ENCODE measurements at places on chromosomes 13 and 19.

DNA sequence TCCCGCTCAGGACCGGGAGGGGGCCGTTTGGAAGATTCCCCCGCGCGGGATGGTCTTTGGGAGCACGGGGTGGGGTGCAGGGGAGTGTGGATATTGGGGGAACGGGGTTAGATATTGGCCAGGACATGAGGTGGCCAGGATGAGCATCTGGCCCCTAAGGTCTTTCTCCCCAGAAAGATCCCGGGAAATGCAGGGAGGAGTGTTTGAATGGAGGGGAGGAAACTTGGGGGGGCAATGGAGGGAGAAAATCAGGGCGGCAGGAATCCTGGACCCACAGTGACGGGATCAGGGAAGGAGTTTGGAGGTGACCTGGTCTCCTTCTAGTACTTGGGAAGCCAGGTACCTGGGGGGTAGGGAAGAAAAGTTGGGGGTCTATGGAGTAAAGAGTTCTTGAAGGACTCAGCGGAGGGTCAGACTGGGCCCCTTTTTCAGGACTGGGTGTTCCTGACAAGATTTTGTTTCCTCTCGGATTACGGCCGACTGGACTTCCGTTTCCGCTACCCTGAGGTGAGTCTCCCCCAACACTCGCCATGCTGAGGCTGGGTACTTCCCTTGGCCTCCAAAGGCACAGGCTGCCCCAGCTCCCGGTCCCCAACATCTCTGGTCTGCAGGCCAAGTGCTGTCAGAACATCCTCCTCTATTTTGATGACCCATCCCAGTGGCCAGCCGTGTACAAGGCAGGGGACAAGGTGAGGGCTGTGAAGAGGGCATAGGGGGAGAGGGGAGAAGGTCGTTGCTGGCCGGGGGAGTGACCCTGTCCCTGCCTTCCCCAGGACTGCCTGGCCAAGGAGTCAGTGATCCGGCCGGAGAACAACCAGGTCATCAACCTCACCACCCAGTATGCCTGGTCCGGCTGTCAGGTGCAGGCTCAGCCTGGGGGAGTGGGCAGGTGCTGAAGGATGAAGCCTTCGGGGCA is 989 bp downstream of the TMEM145 start:
- no peak for DNase-seq

GRCh38 chr19:32339988-32340874 is 5.2 kb upstream of the ZNF507 start:
- peak; percentile 12 for DNase-seq

DNA sequence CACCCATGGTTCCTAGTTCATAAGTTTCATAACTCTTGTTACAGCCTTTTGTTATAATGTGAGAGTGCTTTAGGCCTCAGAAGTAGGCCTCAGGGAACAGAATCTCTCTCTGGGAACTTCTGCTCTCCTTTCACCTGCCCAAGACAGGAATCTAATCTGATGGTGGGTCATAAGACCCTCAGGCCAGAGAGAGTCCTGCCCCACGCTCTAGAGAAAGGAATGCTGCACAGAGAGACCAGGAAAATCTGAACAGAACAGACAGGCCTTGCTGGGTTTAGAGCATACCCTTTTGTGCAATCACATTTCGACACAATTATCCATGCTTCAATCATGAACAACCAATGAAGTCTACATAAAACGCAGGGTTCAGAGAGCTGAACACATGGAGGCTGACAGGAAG is 3.4 kb upstream of the DIAPH3 start:
- DNase-seq, result no peak

DNA sequence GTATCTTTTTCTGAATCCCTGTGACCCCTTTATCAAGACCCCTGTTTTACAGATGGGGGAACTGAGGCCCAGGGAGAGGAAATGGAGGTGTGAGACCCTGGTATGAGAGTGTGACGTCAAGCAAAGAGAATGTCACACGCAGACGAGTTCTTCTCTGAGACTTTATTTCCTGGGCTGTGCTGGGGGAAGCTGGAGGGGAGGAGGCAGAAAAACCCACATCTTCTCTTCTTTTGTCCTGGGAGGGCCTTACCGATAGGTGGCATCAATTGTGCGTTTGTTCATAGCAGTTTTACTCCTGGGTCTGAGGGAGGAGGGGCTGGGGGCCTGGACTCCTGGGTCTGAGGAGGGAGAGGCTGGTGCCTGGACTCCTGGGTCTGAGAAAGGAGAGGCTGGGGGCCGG is 4.9 kb upstream of the KLK15 start:
- DNase-seq, result no peak

DNA sequence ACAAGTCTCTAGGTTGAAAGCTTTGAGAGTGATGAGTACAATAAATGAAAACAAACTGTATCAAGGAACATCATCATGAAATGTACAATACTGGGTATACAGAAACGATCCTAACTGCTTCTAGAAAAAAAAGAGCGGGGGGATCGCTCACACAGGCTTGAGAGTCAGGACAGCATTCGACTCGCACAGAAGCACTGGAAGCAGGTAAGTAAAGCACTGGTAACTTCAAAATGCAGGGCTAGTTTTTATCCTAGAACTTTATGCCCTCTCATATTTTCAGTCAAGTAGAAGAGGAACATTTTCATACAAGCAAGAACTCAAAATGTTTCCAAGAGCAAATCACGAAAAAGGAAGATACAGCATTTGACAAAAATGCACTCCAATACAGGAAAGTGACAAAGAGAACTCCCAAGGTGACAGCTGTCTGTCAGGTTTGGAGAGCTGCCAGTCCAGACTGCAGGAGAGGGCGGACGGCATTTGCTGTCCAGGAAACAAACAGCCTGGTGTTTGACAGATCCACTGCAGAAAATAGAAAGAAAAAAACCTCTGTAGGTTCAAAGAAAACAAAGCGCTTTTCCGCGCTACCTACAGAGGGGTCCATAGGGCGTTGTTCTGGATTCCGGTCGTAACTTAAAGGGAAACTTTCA is 58.2 kb upstream of the XPO4 start:
- DNase-seq, result no peak

DNA sequence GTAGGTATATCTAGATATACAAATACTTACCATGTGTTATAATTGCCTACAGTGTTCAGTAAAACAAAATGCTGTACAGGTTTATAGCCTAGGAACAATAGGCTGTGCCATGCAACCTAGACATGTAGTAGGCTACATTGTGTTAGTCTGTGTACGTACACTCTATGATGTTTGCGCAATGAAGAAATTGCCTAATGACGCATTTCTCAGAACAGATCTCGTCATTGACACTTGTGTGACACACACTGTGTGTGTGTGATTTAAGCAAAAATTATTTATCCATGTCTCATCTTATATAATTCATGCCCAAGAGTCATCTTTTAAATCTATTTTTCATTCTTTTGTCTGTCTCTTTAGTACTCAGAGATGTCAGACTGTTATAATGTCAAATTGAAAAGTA is 1888.8 kb upstream of the PCDH20 start:
- DNase-seq, result no peak

GRCh38 chr19:6718741-6719539 is 1.5 kb downstream of the C3 start:
- DNase-seq, result no peak

DNA sequence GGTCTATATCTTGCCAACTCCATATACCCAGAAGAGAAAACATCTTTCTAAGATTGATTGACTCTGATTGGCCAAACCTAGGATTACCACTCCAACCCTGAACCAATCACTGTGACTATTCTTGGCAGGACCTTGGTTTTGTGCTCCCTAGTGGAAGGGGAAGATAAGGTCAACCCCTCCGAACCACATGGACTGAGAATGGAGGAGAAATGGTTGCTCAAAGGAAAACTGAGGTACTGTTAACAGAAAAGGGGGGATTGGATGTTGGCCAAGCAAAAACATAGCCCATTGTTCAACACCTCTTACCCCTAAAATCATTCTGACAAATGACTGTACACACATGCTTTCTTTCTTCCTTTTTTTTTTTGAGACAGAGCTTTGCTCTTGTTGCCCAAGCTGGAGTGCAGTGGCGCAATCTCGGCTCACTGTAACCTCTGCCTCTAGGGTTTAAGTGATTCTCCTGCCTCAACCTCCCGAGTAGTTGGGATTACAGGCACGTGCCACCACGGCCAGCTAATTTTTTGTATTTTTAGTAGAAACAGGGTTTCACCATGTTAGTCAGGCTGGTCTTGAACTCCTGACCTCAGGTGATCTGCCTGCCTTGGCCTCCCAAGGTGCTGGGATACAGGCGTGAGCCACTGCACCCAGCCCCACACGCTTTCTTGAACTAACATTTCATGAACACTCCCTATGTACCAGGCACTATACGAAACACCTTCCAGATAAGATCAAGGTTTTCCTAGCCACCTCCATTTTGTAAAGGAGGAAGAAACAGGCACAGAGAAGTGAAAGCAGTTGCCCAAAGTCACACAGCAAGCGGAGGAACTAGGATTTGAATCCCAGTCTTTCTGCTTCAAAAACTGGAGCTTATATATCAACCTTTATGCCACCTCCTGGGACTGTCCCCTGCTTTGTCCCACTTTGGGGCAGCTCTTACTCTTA is 6.5 kb downstream of the MEIOSIN start:
- no peak for DNase-seq

GRCh38 chr19:41637484-41637883 is 10.6 kb upstream of the CEACAM4 start:
- DNase-seq, result no peak

GRCh38 chr19:30666301-30666803 is 294.2 kb downstream of the ZNF536 start:
- no peak for DNase-seq

GRCh38 chr19:16445238-16446107 is 26.3 kb downstream of the EPS15L1 start:
- DNase-seq, result no peak

DNA sequence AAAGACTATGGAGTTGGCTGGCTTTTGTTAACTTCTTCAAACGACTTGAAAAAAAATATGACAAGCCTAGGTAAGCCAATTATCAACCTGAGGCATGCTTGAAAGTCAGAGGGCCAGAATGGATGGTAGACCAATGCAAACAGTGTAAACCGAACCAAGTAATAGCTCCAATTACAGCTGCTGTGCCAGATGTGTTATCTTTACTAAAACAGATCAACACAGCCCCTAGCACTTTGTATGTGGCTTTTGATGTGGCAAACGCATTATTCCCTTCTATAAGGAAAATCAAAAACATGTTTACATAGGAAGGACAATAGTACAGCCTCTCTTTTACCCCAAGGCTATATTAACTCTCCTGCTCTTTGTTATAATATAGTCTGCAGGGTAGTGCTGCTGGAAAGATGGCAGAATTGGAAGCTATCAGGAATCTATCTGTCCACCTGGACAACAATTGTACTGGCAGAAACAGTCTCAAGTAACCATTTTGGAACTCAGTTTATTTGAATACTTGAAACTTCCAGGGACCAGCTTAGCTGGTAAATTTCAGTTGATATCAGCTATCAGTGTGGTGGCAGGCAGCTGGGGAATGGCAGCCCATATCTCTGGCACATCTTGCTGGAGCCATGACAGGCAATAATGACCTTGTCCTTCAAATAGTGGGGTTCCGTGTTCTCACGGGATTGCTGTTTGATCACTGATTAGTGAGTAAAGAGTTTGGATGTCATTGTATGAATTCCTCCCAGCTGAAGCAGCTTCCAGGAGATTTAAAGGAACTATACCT is 144.4 kb upstream of the WASF3 start:
- DNase-seq, result no peak

GRCh38 chr13:111973186-111973585 is 93.8 kb upstream of the SOX1 start:
- DNase-seq, result no peak

DNA sequence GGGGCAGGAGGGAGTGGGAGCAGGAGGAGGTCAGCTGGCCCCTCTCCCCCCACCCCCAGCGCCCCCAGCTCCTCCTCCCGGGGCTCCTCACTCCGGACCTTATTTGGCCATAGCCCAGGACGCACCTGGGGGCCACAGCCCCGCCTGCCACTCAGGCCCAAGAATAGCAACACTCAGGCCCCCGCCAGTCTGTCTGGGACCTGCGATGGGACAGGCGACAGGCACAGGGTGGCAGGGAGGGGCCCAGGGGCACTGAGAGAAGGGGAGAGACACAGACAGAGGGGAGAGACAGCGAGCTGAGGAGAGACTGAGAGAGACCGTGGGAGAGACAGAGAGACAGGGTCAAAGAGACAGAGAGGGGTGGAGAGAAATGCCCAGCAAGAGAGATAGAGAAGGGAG is 10.2 kb downstream of the JOSD2 start:
- DNase-seq, result no peak

DNA sequence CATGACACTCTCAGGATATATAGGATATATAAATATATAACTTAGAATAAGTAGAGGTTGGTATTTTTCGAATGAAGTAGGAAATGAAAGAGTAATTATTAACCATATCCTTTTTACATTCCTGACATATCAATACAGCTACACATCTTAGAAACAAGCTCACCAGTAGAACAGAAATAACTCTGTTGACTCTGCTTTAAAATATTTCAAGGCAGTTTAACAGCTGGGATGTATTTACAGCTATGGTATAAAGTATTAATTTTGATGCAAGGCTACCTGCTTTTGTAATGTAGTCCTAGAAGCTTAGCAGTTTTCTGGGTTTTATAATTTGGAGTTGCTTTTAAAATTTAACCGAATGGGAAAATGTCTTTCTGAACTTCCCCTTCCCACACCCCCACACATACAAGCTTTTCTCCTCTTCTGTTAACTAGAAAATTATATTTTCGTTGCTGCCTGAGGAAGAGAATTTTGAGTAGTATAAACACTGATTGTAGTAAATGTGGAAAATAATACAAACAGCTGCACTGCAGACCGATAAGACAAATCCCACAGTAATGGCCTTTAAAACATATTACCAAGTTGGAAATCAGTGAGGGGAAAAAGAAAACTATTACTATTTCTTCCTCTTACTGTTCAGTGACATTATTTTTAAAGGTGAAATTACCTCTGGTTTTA is 147.7 kb downstream of the GGACT start:
- no peak for DNase-seq

GRCh38 chr19:44772959-44773358 is 4.7 kb upstream of the CBLC start:
- no peak for DNase-seq

- no peak for DNase-seq
Observed at GRCh38 chr19:2743099-2743498, 3.3 kb upstream of the SLC39A3 start.

DNA sequence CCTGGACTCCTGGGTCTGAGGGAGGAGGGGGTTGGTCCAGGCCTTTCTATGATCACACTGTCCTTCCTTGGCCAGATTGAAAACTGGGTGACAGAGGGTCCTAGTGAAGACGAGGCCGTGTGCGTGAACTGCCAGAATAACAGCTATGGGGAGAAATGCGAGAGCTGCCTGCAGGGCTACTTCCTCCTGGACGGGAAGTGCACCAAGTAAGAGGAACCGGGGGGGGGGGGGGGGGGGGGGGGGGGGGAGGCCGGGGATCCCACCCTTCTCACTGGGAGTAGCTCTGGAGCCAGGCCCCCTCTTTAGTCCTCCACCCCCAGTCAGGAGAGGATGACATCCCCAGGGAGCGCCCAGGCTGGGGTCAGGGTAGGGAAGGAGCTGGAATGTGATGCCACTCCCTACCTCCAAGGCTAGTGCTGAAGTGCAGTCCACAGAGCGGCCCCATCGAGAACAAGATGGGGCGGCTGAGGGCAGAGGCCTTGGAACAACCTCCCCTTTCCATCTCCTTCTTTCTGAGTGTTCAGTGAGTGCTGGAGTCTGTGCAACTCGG is 19.4 kb downstream of the CNFN start:
- no peak for DNase-seq

Data from stimulated activated CD8-positive, alpha-beta memory T cell treated with anti-CD3 and anti-CD28 coated beads, Interleukin-2, amount 100 ng/mL, for 1 hour (primary cell).